ENCODE measurements at places on chromosomes 16 and 17.

DNA sequence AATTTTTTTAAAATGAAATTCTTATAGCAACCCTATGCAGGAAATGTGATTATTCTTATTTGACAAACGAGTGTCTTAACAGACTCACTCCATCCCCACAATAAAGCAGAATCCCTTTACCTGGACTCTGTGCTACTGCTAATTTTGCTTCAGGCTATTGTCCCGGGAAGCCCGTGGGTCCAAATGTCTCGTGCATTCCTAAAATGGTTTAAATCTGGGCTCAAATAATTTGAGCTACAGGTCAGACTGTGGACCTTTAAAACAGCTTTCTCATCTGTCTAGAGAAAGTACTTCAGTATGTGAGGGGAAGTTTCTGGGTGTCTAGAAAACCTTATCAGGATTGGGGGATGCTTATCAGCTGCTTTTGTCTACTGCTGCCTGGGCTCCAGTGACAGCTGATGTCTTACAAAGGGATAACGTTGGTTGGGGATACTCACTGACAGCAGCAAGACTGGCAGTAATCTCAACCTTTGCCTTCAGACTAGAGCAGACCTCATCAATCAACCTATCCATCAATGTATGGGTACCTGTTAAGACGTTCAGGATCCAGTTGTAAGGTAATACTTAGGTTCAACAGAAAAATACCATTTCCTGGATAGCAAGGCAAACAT lies 197.9 kb upstream of the CDH11 start:
- DNase-seq: no peak

DNA sequence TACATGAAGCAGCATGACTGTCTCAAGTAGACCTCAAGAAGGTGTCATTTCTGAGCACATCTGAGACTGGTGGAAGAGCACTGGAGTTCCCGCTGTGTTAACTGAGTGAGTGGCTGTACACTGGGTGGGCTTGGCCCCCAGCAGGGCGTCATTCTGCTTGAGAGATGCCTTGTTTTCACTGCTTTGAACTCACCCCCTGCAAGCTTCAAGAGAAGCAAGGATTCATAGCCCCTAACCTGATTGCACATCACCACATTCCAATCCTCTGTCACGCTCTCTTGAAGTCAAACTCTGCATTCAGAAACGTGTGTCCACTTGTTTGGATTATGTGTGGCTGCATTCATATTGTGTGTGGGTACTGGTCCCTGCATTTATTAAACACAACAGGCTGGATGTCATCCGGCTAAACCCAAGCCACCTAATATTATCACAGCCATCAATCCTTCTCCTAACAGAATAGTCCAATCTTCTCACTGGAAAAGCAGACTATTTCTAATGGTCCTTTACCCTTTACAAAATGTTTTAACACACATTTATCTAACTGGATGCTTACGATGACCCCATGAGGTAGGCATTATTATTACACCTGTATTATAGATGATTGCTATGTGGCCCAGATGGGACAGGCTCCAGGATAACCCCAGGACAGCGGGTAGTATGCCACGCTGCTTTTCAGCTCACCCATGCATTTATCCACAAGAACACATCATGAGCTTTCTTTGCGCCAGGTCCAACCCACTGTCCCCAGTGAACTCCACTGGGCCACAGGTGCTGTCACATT lies 76.3 kb downstream of the USP31 start:
- no peak for DNase-seq

GRCh38 chr16:4019371-4019791 lies 96.9 kb downstream of the ADCY9 start:
- peak; percentile 88 for DNase-seq

DNA sequence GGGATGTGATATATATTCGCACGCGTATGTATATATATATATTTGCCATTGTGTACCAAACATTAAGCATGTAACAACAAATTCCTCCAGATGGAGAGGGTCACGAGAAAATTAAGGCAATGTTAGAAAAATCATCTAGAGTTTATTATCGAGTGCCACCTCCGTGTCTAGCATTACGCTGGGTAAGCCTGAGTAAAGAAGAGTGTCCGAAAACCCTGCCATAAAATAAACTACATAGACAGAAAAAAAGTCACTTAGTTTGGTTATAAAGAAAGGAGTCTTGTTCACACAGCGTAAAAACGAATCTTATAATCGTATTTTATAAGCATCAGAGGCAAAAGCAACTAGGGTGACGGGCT lies 644 bp upstream of the RHOT1 start:
- DNase-seq: no peak

GRCh38 chr17:54864636-54865356 lies 35.9 kb upstream of the TOM1L1 start:
- peak; percentile 47 for DNase-seq

- DNase-seq: no peak
These were observed 18.1 kb downstream of the SOCS3 start for GRCh38 chr17:78341559-78342448.

GRCh38 chr17:56074361-56074890 lies 78.8 kb upstream of the ANKFN1 start:
- DNase-seq: no peak

- DNase-seq: no peak
These were observed 24.4 kb upstream of the SMG1 start for GRCh38 chr16:18950469-18951185.

DNA sequence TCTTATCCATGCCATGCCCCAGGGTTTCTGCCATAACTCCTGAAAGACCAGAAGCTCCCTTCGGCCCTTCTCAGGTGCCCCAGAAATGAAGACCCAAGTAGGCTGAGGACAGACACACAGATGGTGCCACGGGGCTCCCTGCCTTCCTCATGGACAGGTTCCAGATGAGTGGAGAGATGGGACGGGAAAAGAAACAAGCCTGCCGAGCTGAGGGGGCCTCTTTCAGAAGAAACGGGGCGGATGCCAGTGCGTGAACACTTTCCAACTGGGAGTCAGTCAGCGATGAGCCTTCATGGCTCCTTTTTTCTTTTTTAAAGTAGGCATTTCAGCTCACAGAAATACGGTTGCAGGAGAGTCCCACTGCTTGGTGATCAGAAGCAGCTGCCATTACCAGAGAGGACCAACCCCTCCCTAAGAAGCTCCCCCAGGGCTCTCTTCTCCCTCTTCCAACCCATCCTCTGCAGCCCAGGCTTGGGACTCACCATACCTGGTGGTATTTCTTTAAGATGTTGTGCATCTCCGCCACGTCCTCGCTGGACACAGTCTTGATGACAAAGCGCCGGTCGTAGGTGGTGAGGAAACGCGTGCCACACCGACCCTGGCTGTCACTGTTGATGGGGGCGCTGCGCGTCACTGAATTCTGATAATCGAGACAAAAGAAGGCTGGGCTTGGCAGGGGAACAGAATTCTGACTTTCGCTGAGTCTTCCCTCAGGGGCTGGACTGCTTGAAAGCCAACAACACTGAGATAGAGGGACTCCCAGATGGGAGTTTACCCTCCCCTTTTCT lies 19.2 kb downstream of the PIP4K2B start:
- no peak for DNase-seq

DNA sequence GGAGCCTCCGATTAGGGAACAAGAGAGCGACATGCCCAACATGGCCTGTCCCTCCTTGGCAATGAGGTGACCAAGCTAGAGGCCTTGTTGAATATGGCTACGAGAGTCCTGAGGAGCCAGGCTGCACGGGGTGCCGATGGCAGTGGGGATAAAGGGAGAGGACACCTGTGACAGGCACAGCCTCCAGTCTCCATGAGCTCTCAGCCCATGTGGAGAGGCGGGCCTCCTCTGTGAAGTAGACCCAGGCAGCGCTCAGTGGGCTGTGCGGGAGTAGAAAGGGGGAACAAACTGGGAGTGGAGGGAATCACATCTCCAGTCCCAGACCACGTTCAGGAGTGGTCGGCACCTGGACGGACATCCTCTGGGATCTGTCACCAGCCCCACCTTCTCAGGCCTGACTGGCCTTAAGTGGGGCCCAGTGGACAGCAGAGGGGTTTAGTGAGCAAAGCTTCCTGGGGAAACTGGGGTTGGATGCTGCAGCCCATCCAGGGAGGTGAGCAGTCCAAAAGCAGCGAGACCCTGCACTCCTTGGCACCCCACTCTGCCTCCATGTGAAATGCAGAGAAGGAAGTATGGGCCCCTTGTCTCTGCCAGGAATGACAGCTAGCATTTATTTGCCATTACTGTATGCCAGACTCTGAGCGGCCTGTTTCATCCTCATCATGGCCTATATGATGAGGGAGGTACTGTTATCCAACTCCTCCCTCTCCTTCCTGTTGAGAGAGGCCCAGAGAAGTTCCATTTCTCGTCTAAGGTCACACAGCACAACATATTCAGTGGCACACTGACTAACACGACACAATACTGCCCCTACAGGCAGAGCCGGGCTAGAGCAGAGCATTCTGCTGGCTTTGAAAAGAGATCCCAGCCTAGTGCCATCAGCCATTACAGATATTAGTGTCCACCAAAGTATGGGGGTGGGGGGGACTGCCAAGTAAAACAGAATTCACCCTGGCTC lies 4.5 kb upstream of the TMEM92 start:
- no peak for DNase-seq

GRCh38 chr17:37483311-37484039 lies 6.2 kb upstream of the DUSP14 start:
- no peak for DNase-seq

DNA sequence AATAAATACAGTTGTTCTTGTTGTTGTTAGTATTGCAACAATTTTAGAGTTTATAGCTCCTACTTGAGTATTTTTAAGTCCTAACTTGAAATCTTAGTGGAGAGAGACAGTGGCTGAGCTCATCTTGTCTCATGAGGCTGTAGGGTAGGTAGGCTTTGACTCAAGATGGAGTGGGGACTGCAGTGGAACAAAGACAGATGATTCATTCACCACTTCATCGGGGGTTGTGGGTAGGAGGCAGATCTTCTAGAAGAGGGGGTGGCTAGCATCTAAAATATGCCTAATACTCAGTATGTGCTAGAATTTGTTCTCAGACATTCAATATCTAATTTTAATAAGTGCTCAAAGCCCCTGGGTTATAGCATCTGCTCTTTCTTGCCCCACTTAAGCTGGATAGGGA lies 13.1 kb upstream of the MMD start:
- no peak for DNase-seq

- no peak for DNase-seq
These were observed 5.1 kb downstream of the KRT13 start for GRCh38 chr17:41500131-41500911.

GRCh38 chr17:30393491-30393890 lies 14.8 kb downstream of the CPD start:
- DNase-seq: no peak

DNA sequence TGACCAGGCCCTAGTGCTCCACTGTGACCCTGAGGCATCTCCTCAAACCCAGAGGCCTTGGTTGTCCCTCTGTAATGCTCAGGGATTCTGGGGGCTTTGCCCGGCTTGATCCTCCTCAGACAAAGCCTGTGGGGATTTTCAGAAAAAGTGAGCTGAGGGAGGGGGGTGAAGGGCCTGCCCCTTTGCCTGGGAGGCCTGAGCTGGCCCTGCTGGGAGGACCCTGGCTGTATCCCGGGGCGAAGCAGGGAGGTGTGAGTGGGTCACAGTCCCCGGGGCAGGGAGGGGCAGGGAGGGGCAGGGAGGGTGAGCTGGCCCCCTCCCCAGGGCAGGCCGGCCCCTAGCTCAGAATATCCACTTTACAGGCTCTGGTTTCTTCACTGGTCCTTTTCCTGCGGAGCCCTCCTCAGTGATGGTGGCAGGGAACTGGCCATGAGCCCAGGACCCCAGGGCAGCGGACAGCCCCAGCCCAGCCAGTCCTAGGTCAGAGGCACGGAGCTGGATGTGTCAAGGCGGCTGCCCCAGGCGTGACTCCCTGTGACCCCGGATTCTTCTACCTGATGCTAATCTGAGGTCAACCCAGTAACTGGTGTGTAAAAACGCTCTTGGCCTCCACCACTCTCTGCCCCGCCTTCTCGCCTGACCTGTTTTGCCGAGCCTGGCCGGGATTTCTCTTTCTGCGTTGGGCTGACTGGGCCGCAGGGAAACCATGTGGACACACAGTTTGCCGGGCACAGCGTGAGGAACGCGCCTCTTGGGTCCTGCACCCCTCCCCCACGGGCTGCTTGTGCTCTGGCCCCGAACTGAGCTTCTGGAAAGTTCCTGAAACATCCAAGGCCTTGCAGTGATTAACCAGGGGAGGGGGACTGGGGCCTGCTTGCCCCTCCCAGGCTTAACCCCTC lies 5.8 kb upstream of the FASN start:
- no peak for DNase-seq

- DNase-seq: no peak
These were observed 8.6 kb downstream of the ZNF750 start for GRCh38 chr17:82831041-82831817.

- DNase-seq: no peak
These were observed 262.8 kb downstream of the GRIN2A start for GRCh38 chr16:9919460-9919859.

DNA sequence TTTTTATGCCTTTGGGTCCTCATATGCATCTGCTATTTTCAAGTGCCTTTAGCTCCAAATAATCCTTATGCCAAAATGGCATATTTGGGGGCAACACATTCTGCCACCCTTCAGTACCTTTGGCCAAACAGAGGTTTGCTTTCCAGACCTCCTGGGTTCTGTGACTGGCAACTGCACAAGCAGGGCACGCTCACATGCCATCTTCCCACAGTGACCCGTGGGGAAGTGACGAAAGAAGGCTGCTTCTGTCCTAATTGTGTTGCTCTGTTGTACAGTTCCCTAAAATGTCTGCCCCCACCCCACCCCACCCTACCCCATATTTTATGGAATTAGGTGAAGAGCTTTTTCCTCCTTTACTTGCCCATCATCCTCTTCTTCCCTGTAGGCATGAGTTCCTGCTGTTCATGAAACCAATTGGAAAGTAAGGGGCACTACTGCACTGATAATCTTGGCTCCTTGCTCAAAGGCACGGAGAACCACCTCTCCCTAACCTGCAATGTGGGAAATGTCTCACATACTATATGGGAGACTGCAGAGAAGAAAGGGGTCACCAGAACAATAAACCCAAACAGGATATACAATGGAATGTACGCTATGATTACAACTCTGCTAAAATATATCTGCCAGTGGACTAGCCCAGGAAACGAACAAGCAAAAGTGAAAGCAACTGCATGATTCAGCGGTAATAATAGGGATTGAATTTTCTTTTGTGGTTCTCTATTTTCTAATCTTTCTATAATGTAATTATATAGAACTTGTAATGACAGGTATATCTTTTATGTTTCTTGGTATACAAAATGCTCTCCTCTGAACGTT lies 3.3 kb upstream of the SLFN12L start:
- no peak for DNase-seq

DNA sequence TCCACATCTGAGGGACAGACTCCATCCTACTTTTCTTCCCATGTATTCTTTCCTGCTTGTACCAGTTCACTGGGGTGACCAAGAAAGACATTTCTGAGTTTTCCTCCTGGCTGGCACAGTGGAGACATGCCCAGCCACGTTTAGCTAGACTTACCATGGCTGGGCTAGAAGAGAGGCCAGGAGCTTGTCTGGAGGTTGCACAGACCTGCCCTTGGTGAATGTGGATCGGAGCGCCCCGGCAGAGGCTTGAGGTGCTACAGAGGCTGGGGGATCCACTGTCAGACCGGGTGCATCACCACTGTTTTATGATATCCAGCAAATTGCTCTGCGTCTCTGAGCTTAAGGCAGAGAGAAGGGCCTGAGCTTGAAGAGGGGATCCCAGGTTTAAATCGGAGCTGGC lies 3.5 kb downstream of the IL4R start:
- DNase-seq: no peak
